T-helper 17 cell (primary cell): ENCODE measurements at places on chromosomes 1 and 21.
A peak's percentile ranks its signal among the peaks of the same experiment; 100 is the strongest.

- H3K4me1 ChIP-seq = no peaks in the 10 kb centered on the region
- H3K27ac ChIP-seq = no peak overlapping the region
- H3K36me3 ChIP-seq = no peaks in the 10 kb centered on the region
- H3K4me3 ChIP-seq = no peak overlapping the region
- no peak for DNase-seq
- no peaks in the 10 kb centered on the region for H3K27me3 ChIP-seq
These were observed 1411.4 kb downstream of the NCAM2 start for GRCh38 chr21:22409571-22409970.

- H3K27ac ChIP-seq = no peak overlapping the region
- H3K4me1 ChIP-seq = no peaks in the 10 kb centered on the region
- peaks cover 32% of the 10 kb centered on the region for H3K27me3 ChIP-seq
- H3K4me3 ChIP-seq = no peak overlapping the region
These were observed 127.8 kb upstream of the IGSF21 start for GRCh38 chr1:17979815-17980214.

GRCh38 chr1:180230791-180231505 is 884 bp downstream of the LHX4 start:
- DNase-seq = no peak
- no peak overlapping the region for H3K27ac ChIP-seq
- H3K4me1 ChIP-seq = peaks cover 10% of the 10 kb centered on the region
- H3K36me3 ChIP-seq = no peaks in the 10 kb centered on the region

- no peak for DNase-seq
- H3K4me3 ChIP-seq = no peak overlapping the region
These were observed 41.5 kb downstream of the ZBTB17 start for GRCh38 chr1:15934211-15935055.

GRCh38 chr21:35873441-35873840 is 186.9 kb downstream of the SETD4 start:
- no peaks in the 10 kb centered on the region for H3K4me1 ChIP-seq
- no peak overlapping the region for H3K4me3 ChIP-seq
- DNase-seq = no peak
- H3K27me3 ChIP-seq = peaks cover 25% of the 10 kb centered on the region
- H3K27ac ChIP-seq = no peak overlapping the region

DNA sequence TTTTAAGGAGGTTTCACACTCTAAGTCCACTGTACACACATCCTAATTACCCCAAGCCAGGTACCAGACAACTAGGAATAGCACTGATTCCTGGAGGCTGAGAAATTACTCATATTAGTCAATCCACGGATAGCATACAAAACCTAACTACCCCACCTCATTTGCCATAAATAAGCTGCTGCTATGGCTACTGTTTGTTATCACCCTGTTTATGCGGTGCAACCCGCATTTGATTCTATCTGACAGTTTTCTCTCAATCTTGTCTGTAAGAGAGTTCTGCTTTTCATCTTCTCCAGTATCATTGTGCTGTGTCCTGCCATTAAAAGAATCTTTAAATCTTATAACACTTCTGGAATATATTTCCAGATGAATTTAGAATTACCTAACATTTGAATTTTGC is 1496.5 kb downstream of the PLA2G4A start:
- H3K4me3 ChIP-seq = no peak overlapping the region
- DNase-seq = no peak
- H3K36me3 ChIP-seq = no peaks in the 10 kb centered on the region
- H3K27ac ChIP-seq = no peak overlapping the region
- no peaks in the 10 kb centered on the region for H3K27me3 ChIP-seq
- H3K4me1 ChIP-seq = no peaks in the 10 kb centered on the region

DNA sequence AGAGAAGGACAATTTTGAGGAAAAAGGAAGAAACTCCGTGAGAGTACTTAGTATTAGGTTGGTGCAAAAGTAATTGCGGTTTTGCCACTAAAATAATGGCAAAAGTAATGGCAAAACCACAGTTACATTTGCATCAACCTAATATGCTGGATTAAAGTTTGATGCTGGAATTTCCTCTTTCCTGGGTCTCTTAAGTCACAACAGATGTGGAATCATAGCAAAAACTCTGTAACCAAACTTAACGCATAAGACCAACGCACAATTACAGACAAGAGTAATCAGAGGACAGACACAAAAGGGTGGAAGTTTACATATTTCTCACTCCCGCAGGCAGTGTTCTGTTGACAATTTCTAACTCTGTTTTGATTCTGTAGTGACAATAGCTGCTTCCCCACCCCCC is 182.4 kb downstream of the BACH1 start:
- no peak for DNase-seq
- H3K27ac ChIP-seq = no peak overlapping the region
- H3K27me3 ChIP-seq = no peaks in the 10 kb centered on the region
- peaks cover 12% of the 10 kb centered on the region for H3K4me1 ChIP-seq
- H3K36me3 ChIP-seq = peaks cover 3% of the 10 kb centered on the region

DNA sequence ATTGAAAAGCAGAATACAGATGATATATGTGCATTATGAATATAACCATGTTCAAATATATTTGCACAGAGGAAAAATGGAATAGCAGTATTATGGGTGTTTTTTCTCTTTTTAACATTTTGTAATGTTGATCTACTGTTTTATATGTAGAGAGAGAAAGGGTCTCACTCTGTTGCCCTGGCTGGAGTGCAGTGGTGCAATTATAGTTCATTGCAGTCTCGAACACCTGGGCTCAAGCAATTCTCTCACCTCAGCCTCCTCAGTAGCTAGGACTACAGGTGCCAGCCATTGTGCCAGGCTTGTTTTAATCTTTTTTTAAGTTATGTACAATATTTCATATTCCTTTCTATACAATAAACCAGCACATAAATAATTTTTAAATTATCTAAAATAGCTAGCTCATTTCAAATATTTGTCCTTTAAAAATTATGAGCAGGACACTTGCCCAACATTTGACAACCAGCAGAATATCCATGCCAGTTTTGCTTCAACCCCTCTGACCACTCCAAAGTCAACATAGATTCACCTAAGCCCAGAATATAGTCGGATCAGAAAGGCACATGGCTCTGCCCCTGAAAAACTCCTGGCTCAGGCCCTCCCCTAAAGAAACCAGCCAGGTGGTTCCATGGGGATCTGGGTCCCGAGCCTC is 29.8 kb downstream of the ZNF281 start:
- DNase-seq = no peak
- H3K27ac ChIP-seq = no peak overlapping the region
- no peak overlapping the region for H3K4me3 ChIP-seq

GRCh38 chr1:145758116-145758515 is 38.8 kb downstream of the CD160 start:
- no peaks in the 10 kb centered on the region for H3K27me3 ChIP-seq
- H3K27ac ChIP-seq = no peak overlapping the region
- H3K36me3 ChIP-seq = peaks cover 14% of the 10 kb centered on the region

DNA sequence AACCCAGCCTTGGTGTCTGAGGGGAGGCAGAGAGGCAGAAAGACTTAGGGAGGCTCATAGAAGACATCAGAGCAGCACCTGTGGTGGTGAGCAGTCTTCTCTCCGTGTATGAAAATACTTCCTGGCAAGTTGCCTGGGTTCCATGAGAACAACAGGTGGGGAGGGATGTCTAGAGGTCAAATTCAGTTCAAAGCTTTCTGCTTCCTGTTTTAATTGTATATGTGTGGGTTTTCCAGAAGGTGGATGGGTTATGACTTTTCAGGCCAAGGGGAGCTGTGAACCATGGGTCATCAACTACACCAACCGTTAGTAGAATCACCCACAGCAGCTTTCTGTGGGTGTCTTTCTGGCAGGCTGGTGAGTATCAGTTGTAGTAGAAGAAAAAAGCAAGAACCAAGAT is 4.1 kb upstream of the FCRL2 start:
- H3K36me3 ChIP-seq = no peaks in the 10 kb centered on the region
- H3K4me1 ChIP-seq = no peaks in the 10 kb centered on the region
- no peak overlapping the region for H3K4me3 ChIP-seq
- no peak overlapping the region for H3K27ac ChIP-seq

DNA sequence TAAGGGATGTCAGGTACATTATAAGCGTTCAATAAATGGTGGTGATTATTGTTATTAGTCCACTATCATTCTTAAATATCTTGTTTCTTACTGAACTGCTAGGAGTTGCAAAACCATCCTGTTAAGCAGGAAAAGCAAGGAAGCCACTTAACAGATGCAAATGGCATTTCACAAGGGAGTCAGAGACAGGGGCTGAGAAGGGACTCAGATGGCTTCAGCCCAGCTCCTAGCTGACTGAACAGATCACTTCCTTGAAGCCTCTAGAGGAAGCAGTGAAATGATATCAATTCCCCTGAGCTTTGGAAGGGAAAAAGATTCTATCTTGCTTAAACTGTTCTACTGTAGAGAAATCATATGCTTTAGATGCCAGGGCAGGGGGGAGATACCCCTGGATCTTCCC is 151.5 kb downstream of the ST6GALNAC5 start:
- peaks cover 31% of the 10 kb centered on the region for H3K27me3 ChIP-seq
- H3K27ac ChIP-seq = no peak overlapping the region
- H3K36me3 ChIP-seq = no peaks in the 10 kb centered on the region
- H3K4me1 ChIP-seq = peaks cover 2% of the 10 kb centered on the region
- H3K4me3 ChIP-seq = no peak overlapping the region

GRCh38 chr1:211332036-211332616 is 5.5 kb downstream of the TRAF5 start:
- H3K36me3 ChIP-seq = peaks cover 2% of the 10 kb centered on the region
- H3K27me3 ChIP-seq = no peaks in the 10 kb centered on the region
- peak overlapping the region; percentile 58 for H3K4me3 ChIP-seq
- H3K27ac ChIP-seq = peak overlapping the region; percentile 98
- H3K4me1 ChIP-seq = peaks cover 89% of the 10 kb centered on the region
- DNase-seq = no peak

DNA sequence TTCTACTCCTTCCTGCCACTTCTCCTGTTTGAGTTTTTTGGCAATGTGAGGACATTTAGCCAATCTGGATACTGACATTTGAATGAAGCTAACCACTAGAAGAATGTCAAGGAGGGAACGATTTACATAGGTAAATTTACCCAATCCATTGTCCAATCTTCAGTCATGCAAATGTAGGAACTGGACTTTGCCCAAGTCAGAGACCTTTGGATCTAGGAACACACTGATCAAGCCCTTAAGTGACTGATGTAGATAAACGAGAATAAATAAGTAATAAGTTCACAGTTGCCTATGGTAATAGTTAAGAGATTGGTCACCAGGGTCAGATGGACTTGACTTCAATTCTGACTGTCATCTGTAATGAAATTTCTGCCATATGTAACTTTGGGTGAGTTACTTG is 177.6 kb downstream of the FGGY start:
- no peak overlapping the region for H3K27ac ChIP-seq
- H3K4me3 ChIP-seq = no peak overlapping the region
- no peaks in the 10 kb centered on the region for H3K27me3 ChIP-seq
- no peaks in the 10 kb centered on the region for H3K36me3 ChIP-seq

- H3K4me1 ChIP-seq = peaks cover 2% of the 10 kb centered on the region
- peaks cover 5% of the 10 kb centered on the region for H3K27me3 ChIP-seq
- no peak overlapping the region for H3K27ac ChIP-seq
- no peak for DNase-seq
- H3K4me3 ChIP-seq = no peak overlapping the region
These were observed 77.6 kb upstream of the CHRM3 start for GRCh38 chr1:239308701-239309333.

DNA sequence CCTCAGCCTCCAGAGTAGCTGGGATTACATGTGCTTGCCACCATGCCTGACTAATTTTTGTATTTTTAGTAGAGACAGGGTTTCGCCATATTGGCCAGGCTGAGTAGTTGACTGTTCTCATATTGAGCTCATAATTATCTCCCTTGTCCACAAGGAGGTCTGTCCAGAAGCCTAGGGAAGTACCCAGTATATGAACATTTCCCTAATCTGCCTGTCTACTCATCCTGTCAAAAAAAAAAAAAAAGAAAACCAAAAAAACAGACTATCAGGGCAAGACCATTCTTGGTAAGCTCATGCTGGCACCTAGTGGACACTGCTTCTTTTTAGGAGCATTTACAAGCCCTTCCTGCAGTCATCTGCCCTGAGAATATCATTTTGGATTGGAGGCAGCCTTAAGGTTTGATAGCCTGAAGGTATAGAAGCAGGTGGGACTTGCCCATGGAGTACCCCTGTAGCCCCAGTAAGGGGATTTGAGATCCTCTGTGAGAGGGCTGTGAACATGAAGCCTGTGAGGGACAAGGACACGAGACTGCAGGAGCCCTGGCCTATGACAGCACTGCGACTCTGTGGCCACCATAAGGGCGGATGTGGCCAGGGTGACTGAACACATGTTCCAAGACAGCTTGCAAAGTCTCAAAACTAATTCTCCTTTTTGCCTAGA is 10.8 kb upstream of the DUSP12 start:
- peaks cover 15% of the 10 kb centered on the region for H3K4me1 ChIP-seq
- no peak for DNase-seq
- no peaks in the 10 kb centered on the region for H3K36me3 ChIP-seq
- peak overlapping the region; percentile 7 for H3K4me3 ChIP-seq

DNA sequence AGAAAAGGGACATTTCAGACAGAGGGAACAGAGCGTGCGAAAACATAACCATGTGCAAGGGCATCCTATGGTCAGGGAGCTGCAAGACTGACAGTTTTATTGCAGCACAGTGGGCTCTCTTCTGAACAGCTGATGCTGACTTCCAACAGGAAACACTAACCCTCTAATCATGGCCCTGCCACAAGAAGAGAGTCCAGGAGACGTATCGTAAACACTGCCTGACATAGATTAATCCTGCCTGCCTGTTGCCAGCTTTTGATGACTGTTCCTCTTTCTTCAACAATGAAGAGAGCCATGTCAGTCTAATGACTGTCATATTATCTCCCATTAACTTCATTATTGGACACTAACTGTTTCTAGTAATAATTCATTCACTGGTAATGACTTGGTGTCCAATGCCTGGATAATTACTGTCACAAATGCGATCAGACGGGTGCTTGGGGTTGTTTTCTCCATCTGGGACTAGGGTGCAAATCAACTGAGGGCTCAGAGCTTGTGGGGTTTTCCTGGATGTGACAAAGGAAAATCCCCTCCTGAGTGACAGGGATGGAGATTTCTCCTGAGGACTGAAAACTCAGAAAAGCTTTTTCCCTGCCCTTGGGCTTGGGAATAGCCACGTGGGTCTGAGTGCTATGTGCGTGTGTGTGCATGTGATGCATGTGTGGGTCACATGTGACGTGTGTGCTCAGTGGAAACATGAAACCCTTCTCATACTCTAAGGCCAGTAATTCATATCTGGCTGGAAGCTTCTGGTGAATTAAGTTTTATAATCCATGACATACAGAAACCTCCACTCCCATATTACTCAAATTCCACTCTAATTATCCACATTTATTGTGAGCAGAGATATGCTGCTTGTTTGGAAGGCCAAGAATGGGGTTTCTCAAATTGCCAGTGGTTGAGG is 144.0 kb upstream of the PLXNA2 start:
- no peak overlapping the region for H3K4me3 ChIP-seq
- H3K27ac ChIP-seq = no peak overlapping the region
- no peaks in the 10 kb centered on the region for H3K4me1 ChIP-seq
- H3K36me3 ChIP-seq = no peaks in the 10 kb centered on the region

DNA sequence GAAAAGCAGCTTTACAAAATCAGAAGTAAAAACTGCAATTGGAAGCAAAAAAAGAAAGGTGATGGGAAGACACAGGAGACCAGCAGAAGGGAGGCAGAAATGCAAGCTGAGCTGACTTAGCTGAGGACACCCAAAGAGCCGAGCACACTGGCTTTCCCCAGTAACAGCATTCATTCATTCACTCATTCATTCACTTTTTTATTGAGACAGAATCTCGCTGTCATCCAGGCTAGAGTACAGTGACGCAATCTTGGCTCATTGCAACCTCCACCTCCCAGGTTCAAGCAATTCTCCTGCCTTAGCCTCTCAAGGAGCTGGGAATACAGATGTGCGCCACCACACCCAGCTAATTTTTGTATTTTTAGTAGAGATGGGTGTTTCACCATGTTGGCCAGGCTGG is 8.2 kb downstream of the ANGPTL7 start:
- no peak overlapping the region for H3K4me3 ChIP-seq
- H3K4me1 ChIP-seq = peaks cover 5% of the 10 kb centered on the region
- peaks cover 5% of the 10 kb centered on the region for H3K36me3 ChIP-seq
